ENCODE measurements at places on chromosomes 1 and 21. TPM values are rescaled to one million over a fixed set of nuclear protein-coding genes. Genes with fewer than 3 reads are reported as not detected.

The FMO5 gene
- total RNA-seq: 32.6 TPM

The COL9A2 gene
- total RNA-seq: 22.0 TPM

The RIMKLA gene
- total RNA-seq: 0.73 TPM

The CNR2 gene
- not detected for total RNA-seq

The UBIAD1 gene
- 16.4 TPM for total RNA-seq

The FCGR1A gene
- 3.8 TPM for total RNA-seq

The TDRD10 gene
- total RNA-seq: 5.6 TPM

The FAM177B gene
- 2.3 TPM for total RNA-seq

The HSPG2 gene
- total RNA-seq: 95.0 TPM

The PDC gene
- not detected for total RNA-seq

The CC2D1B gene
- total RNA-seq: 33.1 TPM

The CLCA4 gene
- total RNA-seq: 2.6 TPM

The ANGPTL1 gene
- total RNA-seq: 137 TPM

The F11R gene
- total RNA-seq: 41.1 TPM

The SPRR1A gene
- total RNA-seq: not detected

The RAB42 gene
- total RNA-seq: 8.0 TPM

The LYPD8 gene
- not detected for total RNA-seq

The KCNC4 gene
- 12.6 TPM for total RNA-seq

The GADD45A gene
- total RNA-seq: 55.4 TPM

The ADORA3 gene
- total RNA-seq: 13.2 TPM

The ARHGEF16 gene
- 0.80 TPM for total RNA-seq

The OR2T33 gene
- total RNA-seq: not detected

The TNFAIP8L2 gene
- 5.6 TPM for total RNA-seq
